CD4-positive, alpha-beta T cell treated with Interleukin-17A for 1 hour (primary cell): ENCODE measurements at places on chromosomes 1 and 21.

- no peak for DNase-seq
These were observed at the start of gene BRINP2 for GRCh38 chr1:177170756-177171535. Gene BRINP2, plus strand, starts transcription at chr1:177170958. Its CDS starts 58,919 bp downstream, at chr1:177229877.

GRCh38 chr1:204338360-204338759 is 21.4 kb downstream of the PLEKHA6 start:
- DNase-seq, result no peak

- DNase-seq, result no peak
These were observed 60.1 kb upstream of the FAM89A start for GRCh38 chr1:231099996-231100767.

GRCh38 chr1:77292551-77292950 is 10.7 kb downstream of the AK5 start:
- no peak for DNase-seq

DNA sequence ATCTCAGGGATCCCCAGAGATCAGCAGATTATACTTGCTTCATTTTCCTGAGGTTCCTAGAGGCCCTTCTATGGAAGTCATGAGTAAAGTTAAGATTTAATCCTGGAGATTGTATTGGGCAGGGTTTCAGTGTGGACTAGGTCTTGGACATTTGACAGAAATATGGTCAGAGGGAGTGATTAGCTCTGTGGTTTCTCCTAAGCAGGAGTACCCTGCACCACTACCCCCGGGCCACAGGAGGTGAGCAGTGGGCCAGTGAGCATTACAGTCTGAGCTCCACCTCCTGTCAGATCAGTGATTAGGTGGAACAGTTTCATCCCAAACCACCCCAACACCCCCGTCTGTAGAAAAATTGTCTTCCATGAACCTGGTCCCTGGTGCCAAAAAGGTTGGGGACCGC is 43.2 kb downstream of the PHACTR4 start:
- no peak for DNase-seq

DNA sequence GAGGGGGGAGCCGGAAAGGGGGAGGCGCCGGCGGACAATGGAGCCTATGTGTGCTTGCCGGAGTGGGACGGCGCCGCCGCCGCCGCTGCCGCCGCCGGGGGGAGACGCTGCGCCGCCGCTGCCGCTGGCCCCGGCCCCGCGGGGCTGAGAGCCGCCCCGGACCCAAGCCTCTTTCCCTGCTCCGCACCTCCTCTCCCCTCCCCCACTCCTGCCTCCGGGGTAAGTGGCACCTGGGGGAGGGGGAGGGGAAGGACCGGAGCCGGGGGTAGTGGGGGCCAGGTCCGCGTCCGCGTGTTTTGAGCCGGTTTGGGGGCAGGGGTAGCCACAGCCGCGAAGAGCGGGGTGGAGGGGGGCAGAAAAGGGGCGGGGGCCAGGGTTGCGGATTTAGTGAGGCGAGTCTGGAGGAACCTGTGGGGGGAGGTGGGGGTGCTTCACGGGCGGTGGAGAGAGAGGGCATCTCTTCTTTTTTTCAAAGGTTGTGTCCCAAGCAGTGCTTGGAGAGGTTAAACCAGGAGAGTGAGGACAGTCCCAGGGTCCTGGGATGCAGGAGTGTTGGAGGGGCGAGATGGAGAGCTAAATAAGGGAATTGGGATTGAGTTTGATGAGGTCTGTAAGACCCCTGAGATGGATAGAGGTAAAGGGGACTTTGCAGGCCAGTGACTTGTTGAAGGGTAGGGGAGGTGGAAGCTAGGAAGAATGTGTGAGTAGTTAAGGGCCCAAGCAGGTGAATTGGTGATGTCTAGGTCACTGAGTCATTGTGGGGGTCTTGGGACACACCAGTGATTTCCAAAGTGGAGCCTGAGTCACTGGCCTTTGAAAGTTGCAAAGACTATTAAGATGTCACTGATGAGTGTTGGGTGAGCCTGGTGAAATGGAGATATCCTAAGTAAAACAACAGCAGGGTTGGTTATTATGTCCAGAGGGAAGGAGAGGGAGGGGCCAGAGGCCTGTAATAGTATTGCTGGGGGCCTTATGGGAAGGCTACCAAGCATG is 59.1 kb downstream of the BCL9 start:
- DNase-seq, result no peak

DNA sequence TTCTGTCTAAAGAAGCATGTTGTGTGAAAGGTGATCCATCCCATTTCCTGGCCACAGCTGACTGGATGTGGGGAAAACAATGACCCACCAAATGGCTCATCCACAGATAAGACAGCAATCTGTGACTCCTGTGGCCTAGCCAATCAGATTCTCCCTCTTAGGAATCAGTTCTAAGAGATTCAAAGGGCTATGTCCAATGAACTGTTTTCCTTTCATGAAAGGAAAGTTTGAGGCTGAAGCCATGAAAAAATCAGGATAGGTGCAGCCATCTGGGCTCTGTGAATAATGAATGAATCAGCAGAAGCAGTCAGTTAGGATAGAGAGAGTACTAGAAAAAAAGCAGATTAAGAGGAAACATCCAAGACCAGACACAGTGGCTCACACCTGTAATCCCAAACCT is 164.7 kb downstream of the NRIP1 start:
- DNase-seq, result no peak

GRCh38 chr1:156160743-156161171 is 7.4 kb downstream of the SEMA4A start:
- peak; percentile 77 for DNase-seq

- no peak for DNase-seq
These were observed 28.1 kb downstream of the ARHGEF10L start for GRCh38 chr1:17567582-17567981.

GRCh38 chr1:24707687-24708086 is 37.6 kb upstream of the CLIC4 start:
- no peak for DNase-seq
